HTR-8/SVneo (cell line): ENCODE measurements at places on chromosomes 12 and 14.
A peak's percentile ranks its signal among the peaks of the same experiment; 100 is the strongest.

DNA sequence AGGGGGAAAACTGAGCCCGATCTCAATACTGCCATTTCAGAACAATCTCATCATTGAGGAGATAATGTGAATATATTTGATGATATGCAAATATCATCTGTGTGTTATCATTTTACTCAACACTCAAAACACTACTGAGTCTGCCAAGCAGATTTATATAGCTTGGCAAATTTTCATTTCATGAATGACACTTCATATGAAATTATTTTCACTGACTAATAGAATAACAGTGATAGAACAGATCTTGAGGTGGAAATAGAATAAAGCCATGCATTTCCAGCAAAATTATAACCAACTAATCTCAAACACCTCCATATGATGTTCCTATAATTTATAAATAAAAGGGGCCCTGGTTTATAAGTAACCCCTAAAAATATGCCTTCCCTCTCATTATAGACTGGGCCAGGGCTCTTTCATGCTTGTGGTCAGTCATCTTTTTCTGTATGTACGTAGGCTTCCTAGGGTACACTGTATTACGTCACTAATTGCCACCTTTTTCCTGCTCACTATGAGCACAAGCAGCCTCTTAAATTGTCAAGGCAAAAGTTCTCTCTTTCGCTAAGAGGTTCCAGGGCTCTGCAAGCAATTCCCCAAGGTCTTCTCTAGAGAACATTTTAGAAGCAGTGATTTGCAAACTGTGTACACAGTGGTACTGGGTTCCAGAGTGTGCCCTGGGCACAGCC is 197.1 kb upstream of the FOXN3 start:
- no peak for DNase-seq

- DNase-seq, result no peak
Measured at GRCh38 chr14:28157887-28158791, 608.4 kb upstream of the FOXG1 start.

GRCh38 chr14:99616832-99617800 is 13.1 kb upstream of the CCDC85C start:
- no peak for DNase-seq

- no peak for DNase-seq
Measured at GRCh38 chr12:8784290-8784888, 38.0 kb upstream of the A2ML1 start.

DNA sequence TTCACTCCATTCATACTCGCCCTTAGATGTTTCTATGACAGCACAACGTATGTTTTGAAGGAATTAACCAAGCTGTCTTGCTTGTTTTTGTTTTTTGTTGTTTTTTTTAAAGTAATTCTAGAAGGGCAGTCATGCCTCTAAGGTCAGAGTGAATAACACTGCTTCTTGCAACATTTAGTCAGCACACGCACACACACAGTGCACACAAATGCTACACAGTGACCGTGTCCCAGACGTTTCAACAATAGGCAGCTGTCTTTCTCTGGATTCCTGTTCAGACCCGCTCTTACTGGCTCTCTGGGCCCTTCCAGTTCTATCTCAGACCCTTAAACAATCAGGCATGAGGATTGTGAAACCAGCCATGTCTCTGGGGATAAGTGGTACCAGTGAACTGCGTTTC is 351.0 kb upstream of the FKBP4 start:
- DNase-seq, result no peak

DNA sequence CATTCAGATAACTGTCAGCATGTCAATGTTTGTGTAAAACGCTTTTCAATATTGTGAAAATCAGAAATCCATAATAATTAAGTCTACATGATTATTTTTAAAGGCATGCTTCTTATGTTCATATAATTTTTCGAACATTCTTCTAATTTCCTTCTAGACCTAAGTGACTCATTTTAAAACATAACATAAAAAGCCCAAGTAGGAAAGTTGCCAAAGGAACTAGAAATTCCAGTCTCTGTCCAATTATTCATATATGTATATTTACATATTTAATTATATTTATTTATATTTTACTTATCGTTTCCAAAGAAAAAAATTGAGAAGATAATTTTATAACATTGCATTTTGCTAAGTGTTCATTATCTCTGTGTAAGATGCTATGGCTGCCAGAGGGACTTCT is 110.4 kb downstream of the TMTC1 start:
- DNase-seq, result no peak

DNA sequence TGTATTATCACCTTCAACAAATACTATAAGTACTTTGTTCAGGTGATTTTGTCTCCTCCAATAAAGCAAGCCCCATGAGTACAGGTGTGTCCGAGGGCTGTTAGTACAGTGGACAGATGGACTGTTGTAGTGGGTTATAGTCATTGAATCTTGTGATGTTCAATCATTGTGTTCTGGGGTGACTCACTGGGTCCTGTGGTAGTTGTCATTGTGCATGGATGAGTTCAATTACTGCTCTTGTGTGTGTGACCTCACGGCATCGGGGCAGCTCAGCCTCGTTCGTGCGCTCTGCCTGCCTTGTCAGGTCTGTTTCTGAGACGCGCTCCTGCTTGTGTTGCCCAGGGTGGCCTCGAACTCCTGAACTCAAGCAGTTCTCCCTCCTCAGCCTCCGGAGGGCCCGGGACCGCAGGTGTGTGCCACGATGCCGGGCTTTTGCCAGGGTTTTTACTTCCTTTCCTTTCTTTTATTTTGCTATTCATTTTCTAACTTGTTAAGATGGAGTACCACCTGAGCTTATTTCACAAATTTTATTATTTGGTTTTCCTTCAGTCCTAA is 72.2 kb downstream of the DDX51 start:
- DNase-seq, result no peak

GRCh38 chr14:77920312-77920711 is 120.4 kb downstream of the ADCK1 start:
- no peak for DNase-seq

DNA sequence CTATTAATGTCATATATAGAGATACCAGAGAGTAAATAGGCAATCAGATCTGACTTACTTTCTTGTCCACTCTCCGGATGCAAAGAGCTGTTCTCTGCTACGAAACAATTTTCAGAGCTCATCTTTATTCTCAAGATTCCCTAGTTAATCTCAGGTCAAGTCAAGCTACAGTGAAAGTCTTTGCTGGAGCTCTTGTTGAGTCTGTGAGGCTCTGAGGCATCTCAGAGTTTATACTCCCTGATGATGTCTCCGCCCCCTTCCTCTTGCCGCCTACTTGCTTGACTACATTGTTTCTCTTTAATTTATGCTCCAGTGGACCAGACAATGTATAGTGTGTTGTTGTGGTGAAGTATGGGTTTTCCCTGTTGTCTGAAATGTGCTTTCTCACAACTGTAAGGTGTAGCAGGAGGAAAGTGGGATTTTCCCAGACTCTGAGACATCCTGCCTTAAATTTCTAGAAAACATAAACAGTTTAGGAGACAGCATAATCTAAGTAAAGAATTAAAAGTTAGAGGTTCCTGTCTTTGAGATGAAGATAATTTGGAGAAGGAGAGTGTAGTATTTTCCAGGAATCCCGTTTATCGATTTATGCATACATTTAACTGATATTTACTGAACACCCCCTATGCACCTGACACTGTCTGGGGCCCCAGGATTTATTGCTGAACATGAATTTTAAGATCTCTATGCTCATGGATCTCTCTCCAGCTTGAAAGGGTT is at the start of gene CD69:
CD69 (minus strand) TSS at position 203 of the 720 bp plus-strand sequence; CDS start at position 122, 81 bp downstream.
- DNase-seq, result no peak

- DNase-seq, result no peak
Measured at GRCh38 chr12:117803001-117803400, 165.8 kb downstream of the KSR2 start.

DNA sequence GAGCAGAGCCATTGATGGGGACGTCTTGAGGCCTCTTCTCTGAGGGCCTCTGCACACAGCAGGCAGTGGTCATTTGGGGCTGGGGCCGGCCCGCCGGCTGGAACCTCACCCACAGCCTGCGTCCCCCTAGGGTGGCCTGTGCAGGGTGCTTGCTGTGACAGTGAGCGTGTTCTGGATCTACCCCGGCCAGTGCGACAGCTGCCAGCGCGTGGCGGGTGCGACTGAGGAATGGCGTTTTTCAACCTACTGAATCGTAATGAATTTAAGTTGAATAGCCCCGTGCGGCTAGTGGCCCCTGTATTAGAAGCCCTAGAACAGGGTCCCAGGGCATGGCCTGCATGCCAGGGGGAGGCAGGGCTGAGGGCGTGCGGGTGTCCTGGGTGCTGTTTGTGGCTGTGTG is 13.8 kb downstream of the RFLNA start:
- DNase-seq, result no peak

- DNase-seq, result peak; percentile 1
Measured at GRCh38 chr12:78864870-78865463, 393 bp downstream of the SYT1 start.

- no peak for DNase-seq
Measured at GRCh38 chr12:52250048-52250990, 17.3 kb downstream of the KRT7 start.

GRCh38 chr12:124230789-124231188 is 64.1 kb upstream of the RFLNA start:
- no peak for DNase-seq

DNA sequence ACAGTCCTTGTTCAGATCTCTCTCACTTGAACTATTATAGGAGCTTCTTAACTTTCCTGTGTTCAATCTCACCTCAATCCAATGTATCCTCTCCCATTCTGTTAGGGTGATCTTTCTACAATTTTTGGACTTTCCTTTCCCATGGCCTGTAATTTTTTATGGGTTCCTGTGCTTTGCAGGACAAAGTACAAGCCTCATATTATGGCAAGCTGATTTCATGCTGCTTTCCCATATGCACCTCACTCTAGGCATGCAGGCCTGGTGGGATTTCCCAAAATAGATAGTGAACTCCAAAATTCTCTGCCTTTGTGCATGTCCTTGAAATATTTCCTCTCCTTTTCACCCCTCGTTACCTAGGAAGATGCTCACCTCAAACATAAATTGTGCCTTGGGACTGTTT is 499.4 kb downstream of the NAV3 start:
- no peak for DNase-seq

DNA sequence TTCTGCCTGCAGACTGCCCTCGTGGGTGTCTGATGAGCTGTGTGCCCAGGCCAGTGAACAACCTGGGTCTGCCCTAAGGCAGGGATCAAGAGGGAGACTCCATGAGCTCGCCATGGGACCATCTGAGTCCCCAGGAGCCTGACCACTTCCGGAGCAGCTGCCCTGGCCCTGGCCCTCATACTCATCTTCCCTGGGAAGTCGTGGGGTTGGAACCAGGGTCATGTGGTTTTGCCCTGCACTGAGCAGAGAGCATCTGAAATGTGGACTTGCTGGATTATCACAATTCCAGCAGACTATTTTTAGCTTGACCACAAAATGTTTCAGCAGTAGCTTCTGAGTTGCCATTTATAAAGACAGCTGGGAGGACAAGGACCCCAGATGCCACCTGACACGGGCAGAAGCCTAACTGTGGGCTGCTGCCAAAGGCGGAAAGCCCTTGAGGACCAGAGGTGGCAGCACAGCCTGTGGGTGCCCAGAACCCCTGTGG is 6.7 kb downstream of the BTBD6 start:
- DNase-seq, result no peak

- no peak for DNase-seq
Measured at GRCh38 chr12:131345521-131346436, 365.1 kb upstream of the SFSWAP start.

DNA sequence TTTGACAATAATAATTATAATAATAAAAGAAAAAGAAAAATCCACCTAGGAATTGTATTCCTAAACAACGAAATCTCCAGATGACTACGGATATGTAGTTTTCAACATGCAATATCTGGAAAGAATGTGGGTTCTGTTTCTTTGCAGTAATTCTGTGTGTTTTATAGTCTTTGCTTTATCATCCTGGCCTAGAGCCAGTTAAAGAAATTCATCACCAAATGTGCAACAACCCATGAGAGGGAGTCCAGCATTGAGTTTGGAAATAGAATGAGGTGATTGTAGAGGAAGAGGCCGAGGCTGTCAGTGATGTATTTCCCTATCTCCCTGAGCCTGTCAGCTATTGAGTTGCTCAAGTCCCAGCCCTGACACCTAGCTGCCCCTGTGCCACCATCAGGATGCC is 200.5 kb upstream of the DCN start:
- no peak for DNase-seq

DNA sequence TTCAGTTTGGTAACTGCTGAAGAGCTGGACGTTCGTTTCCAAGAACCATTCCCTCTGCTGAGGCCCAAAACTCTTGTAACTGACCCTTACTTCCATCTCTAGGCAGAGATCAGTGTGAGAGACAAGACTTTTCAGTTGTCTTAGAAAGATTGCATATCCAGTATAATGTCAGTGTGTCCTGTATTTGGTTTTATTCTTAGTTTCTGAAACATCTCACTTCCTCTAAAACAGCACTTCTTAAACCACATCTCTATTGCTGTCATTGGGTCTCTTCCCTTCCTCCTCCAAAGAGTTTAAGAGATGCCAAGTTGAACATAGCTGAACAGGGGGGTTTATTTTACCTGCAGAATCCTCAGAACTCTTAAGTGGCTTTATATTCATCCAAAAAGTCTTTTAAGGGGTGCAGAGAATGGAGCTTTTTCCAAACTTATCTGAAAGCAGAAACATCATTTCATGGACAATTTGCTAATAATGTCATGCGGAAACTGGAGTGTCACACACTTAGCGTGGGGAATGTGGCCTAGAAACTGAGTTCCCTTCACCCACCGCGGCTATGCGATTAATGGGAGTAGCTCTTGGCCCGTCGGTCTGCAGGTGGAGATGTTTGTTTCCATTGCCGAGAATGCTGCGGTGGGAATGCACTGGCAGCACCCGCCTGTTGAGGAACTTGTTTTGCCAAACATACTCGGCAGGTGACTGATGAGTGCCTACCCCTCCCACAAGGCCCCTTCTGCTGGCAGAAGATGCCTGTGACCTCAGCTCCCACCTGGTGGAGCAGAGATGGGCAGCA is 148.2 kb downstream of the ADGRD1 start:
- no peak for DNase-seq

- peak; percentile 82 for DNase-seq
Measured at GRCh38 chr12:109052414-109053323, at the start of gene USP30. USP30 (plus strand) TSS chr12:109052576; CDS start chr12:109052679, 103 bp downstream.

GRCh38 chr14:84288781-84289180 is 1241.2 kb upstream of the FLRT2 start:
- no peak for DNase-seq

DNA sequence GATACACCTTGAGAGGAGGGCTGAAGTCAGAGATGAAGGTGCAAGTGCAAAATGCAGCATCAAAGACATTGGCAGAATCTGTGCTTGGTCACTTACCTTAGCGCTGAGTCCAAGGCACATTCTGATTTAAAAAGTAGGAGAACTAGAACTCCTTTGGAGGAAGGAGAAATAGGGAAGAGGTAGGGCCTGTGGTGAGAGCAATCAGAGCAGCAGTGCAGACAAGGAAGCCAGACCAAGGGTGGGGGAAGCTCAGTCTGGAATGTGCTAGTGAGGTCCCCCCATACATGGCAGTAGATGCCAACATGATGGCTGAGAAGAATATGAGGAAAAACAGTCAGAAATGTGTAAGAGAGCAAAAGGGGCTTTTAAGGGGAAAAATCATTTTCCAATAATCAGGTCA is 206.5 kb downstream of the SSPN start:
- DNase-seq, result no peak

DNA sequence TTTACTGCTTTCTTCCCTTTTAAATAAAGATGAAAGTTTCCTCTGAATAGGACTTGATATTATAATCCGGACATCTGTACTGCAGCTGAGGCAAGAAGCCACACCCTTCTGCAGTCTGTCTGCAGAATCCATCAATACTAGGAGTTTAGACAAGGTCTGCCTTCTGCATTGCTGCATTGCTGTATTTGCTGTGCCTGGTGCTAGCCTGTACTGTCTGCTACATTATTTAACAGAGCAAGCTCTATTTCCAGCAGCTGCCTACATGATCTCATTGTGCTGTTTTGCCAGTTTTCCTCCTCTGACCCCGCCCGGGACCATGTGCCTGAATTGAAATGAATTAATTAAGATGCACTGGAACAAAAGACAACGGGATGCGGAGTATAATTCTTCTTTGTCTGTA is 1.7 kb downstream of the TUBA1A start:
- no peak for DNase-seq

GRCh38 chr14:105492031-105492970 is 1.3 kb downstream of the TEDC1 start:
- DNase-seq, result no peak
